ENCODE measurements at places on chromosomes 16 and 17.

DNA sequence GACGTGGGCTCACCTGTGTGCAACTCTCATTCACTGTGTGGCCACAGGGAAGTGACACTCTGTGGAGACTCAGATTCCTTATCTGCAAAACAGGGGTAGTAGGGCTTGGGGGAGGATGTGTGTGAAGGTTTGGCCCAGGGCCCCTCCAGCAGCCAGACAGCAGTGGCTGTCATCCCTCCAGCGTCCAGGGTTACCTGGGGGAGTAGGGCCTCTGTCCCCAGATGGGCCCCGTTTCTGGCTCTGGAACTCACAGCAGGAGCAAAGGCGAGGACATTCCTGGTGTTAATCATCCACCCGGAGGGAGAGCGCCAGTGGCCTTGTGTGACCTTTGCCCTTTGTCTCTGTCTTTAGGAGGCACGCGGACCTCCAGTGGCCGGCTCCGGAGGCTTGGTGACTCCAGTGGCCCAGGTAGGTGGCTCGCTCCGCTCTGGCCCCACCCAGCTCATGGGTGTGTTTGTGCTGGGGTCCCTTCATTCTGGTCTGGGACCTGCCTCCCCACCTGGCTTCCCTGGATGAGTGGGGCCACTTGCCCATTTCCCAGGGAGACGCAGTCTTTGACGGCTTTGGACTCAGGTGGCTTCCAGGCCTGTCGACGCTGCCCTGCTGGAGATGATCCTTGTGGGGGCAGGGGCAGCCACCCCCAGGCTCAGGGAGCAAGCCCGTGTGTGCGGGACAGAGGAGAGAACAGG is 166.2 kb downstream of the SEC14L1 start:
- no peak for DNase-seq

DNA sequence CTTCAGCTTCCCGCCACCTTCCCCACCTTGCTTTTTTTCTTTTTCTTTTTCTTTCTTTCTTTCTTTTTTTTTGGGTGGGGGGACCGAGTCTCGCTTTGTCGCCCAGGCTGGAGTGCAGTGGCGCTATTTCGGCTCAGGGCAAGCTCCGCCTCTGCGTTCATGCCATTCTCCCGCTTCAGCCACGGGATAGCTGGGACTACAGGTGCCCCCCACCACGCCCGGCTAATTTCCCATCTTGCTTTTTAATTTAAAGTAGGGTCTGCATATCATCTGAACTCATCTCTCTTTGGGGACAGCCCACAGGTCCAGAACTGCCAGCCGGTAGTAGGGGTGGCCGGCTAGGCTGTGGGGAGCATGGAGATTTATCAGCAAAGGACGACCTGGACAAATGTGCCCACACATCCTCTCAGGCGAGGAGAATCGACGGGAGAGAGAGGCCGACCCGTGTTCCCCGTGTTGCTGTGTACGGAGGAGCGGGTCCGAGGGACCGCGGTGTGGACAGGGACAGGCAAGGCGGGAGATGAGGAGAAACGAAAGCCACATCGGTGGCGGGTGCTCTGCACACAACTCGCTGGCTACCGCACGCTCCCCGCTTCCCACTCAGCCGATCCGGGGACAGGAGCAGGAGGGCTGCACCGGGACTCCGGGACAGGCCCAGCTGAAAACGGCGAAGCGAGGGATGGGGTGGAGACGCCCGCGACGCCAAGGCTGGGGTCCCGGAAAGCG is 2.4 kb downstream of the MT1M start:
- no peak for DNase-seq

- no peak for DNase-seq
Observed at GRCh38 chr16:49014277-49015224, 267.1 kb downstream of the CBLN1 start.

- DNase-seq = no peak
Observed at GRCh38 chr17:17500999-17501605, 4.9 kb upstream of the RASD1 start.

GRCh38 chr16:11546608-11547061 is 40.1 kb downstream of the LITAF start:
- peak; percentile 71 for DNase-seq

DNA sequence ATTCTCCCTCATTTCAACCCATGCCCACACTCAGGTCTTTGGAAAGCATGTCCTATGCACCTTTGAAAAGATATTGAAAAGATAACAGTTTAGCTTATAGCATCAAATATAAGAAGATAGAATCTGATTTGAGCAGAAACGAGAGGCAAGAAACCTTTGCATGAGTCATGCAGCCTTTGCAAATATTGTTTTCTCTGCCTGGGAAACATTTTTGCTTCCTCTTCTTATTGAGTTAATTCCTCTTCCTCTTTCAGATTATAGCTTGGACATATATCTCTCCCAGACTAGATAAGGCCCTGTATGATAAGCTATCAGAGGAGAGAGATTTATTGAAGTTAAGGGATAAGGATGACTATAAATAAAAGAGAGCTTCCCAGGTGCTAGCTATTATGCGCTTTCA is 46.1 kb upstream of the KCNJ2 start:
- DNase-seq = no peak

- DNase-seq = no peak
Observed at GRCh38 chr17:62713086-62713881, 85.8 kb downstream of the MRC2 start.

DNA sequence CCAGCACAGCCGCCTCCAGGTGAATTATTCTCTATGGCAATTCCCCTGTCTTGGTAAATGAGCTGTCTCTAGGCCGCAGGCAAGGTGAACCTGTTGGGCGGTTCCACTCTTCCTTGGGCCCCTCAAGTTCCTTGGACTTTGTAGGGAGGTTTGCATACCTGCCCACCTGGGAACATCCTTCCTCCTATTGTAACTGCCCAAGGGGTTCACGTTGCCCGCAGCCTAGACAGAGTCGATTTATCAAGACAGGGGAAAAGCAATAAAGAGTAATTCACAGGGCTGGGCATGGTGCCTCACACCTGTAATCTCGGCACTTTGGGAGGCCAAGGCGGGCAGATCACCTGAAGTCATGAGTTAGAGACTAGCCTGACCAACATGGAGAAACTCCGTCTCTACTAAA is 122.5 kb downstream of the KCNJ18 start:
- no peak for DNase-seq

- no peak for DNase-seq
Observed at GRCh38 chr17:82849076-82849945, 9.5 kb upstream of the ZNF750 start.

- DNase-seq = no peak
Observed at GRCh38 chr17:21400816-21401593, 24.8 kb downstream of the KCNJ12 start.

DNA sequence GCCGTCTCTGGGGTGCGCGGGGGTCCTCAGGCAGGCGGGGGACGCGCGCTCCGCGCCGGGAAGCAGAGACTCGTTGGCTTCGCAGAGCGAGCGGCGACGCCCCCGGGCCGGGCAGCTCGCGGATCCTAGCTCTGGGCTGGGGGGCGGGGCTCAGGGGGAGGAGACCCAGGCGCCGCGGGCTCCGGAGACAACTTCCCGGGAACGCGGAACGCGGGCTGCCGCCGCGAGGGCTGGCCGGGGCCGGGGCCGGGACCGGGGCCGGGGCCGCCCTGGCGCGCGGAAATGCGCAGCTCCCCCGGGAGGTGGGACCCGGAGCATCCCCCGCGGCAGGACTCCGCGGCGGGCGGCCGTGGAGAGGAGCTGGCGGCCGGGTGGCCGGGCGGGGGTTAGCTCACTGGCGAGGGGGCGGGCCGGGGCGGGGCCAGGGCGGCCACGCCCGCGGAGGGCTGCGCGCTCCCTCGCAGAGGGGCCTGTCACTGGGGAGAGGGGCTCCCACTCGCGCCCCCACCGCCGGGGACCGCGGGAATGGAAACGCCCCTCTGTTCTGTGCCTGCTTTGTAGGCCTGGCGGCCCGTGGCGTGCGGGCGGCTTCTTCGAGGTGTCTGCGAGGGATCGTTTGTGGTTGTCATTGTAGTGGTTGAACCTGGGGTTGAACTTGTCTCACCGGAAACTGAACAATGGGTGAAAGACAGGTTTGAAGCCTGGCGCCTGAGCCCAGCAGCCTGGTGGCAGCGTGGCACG is at the start of gene GAS7:
GAS7 (minus strand) TSS at position 98 of the 741 bp plus-strand sequence.
- DNase-seq = no peak

DNA sequence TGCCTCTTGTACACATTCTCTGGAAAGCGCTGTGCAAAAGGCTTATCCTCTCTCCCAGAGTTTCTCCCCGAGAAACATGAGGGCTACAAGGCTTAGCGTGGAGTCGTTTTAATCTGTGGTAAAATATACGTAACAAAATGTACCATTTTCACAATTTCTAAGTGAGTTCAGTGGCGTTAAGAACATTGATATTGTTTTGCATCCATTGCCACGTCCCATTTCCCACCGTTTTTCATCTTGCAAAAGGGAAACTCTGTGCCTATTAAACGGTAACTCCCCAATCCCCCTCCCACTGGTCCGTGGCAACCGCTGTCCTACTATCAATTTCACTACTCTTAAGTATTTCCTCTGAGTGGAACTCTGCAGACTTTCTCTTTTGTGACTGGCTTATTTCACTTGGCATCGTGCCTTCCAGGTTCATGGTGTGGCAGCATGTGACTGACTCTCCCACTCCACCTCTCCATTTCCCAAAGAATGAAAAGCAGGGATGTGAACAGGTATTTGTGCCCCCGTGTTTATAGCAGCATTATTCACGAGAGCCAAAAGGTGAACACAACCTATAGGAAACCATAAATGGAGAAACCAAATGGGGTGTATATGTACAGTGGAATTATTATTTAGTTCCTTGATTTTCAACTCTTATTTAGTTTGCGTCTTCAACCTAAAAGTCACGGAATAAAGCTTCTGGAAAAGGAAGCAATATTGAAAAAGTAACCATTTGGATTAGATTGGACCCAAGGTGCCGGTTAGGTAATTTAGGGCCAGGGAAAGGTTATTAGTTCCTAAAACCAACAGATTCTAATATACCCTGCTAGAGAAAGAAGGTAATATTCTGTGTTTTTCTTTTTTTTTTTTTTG is 1.1 kb upstream of the USP32 start:
- peak; percentile 65 for DNase-seq

GRCh38 chr16:70635336-70636016 is 10.9 kb upstream of the IL34 start:
- DNase-seq = peak; percentile 83

GRCh38 chr17:43983515-43984411 is 20.7 kb upstream of the NAGS start:
- no peak for DNase-seq

DNA sequence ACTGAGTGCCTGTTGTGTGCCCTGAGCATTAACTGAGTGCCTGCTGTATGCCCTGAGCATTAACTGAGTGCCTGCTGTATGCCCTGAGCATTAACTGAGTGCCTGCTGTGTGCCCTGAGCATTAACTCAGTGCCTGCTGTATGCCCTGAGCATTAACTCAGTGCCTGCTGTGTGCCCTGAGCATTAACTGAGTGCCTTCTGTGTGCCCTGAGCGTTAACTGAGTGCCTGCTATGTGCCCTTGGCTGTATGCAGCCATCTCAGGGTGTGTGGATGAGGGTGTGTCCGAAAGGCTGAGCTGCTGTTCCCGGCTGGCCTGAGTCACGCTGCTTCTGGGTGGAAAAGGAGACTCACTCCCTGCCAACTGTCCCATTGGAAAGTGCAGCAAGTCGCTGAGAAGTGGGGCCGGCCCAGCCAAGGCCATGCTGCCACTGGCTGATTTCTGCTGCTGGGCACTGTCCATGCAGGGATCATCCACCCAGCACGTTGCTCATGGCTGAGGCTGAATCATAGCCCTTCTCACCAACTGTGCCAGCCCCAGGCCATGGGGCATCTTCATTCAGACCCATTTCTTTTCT is 113.8 kb downstream of the OR1D5 start:
- peak; percentile 54 for DNase-seq

DNA sequence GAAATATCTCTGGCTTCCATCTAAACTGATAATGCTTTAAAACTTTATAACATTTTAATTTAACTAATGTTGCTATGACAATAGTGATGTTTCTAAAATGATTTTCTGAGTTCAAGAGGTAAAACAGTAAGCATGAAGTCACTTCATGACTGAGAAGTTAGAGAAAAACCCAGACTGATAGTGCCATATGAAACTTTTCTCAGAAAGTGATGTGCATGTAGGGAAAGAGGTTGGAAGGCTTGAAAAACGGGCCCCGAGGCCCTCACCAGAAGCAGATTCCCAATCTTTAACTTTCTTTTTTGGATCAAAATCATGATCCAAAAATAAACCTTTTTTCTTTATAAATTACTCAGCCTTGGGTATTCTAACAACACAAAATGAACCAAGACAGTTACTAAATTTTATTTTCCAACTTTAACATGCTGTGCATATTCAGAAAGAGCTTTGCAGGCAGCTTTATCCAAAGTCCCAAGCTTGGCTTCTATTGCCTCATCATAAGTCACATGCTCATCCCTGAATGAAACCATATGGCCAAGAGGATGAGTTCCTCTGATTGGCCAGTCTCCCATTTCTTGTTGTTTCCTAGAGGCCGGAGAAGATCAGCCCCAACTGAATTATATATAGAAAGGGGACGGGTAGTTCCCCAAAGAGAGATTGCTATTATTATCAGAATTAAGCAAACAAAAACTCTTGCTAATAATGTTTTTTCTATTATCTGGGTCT is 357.6 kb upstream of the SALL1 start:
- DNase-seq = no peak

DNA sequence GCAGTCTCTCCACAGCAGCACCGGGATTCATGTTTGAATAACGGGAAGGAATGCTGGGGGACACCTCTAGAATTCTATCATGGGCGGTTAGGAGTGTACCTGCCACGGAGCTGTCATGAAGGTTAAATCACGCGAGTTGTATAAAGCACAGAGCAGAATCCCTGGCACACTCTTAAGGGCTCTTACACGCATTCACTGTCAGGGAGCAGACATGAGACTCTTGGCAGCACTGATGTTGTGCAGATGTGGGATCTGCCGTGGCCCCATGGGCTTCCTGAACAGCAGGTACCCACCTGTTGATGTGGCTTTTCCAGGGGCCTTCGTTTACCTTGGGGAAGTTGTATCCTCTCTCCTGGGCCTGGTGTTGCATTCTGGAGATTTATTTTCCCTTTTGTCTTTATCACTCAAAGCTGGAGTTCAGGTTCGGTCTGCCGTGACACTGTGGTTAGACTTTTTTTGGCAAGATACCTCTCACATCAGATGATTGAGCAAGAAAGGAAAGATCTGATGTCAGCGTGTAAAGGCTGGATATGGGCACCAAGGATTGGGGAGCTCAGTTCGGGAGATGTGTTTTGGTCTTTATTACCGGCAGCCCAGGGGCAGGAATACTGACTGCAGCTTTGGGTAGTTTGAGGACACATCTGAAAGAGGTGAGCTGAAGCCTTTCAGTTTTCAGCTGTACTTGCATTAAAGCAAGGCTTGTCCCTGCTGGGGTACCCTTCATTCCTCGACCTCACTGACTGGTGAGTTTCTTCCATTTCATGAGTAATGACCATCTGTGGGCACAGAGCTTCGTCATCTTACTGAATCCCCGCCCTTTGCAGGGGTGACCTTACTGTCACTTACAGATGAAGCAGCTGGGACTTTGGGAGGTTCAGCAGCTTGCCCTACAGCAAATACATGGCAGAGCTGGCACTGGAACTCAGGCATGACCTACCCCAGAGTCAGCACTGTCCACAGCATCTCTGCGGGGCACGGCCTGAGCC is 19.3 kb downstream of the KNOP1 start:
- peak; percentile 68 for DNase-seq

GRCh38 chr17:66632731-66633130 is 202.2 kb upstream of the CACNG5 start:
- no peak for DNase-seq

- DNase-seq = peak; percentile 26
Observed at GRCh38 chr16:49857423-49858181, 1.7 kb upstream of the ZNF423 start.
